Amniotic stem cell (primary cell): ENCODE measurements at places on chromosomes 13 and 19.
A peak's percentile ranks its signal among the peaks of the same experiment; 100 is the strongest.

DNA sequence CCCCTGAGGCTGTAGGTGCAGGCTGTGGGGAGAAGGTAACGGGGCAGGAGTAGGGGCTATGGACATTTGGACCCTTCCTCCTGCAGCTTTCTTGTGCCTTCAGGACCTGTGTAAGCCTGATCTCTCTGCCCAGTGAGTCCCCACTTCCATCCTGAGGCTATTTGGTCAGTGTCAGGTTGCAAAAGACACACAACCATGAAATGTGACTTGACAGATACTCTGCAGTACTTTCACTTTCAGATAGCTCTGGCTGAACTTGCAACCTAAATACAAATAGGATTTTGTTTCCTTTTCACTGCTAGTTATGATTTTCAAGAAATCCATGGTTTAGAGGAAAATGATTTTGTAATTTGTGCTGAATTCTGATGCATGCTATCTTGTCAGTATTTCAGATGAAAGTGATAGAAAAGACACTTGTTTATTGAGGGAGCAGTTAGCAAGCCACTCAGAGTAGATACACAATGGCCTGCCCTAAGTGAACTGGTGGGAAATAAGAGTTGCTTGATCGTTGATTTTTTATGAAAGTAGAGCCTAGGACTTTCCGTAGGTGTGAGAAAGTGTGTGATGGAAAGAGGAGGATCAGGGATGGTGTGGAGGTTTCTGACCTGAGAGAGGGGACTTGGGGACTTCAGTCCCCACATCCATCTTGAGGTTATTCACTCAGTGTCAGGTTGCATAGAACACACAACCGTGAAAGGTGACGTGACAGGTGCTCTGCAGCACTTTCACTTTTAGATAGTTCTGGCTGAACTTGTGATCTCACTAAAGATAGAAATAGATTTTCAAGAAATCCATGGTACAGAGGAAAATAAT is 18.1 kb upstream of the EID2 start:
- DNase-seq = no peak

- no peak for DNase-seq
These were observed 170.5 kb downstream of the IRS2 start for GRCh38 chr13:109615721-109616420.

GRCh38 chr19:4342314-4342614 is 1.1 kb upstream of the MPND start:
- no peak for DNase-seq

GRCh38 chr19:42596391-42597072 is 1.8 kb upstream of the CEACAM8 start:
- no peak for DNase-seq

DNA sequence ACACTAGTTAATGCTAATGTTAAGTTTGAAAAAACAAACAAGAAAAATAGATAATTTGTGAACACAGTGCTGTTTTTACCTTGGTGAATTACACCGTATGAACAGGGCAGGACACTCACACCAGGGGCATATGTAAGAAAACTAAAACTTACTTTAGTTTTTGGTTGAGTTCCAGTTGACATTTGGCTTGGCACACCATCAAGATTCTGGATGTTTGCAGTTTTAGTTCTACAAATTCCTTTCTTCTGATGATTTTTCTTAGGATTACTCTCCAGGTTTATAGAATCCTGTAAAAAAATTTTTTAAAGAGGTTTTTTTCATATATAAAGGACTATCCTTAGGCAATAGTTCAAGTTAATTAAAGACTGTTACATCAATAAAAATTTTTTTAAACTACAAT is 238.5 kb upstream of the STARD13 start:
- peak; percentile 9 for DNase-seq

GRCh38 chr19:9040131-9040530 is 29.9 kb upstream of the MUC16 start:
- no peak for DNase-seq

DNA sequence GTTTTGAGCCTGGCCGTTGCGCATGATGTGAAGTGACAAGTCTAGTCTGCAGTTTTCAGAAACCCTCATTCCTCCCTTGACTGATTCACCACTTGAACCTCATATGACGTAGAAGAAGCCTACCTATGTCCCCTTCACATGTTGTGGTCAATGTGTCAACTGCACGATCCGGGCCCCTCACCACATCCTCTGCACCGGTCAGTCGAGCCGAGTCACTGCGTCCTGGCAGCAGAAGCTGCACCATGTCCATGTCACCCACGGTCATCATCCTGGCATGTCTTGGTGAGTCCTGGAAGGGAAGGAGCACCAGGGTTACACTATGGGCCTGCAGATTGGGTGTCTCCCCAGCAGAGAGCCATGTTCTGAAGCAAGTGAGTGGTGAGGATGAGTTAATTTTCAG is at the start of gene KIR2DL4:
KIR2DL4 (plus strand) TSS at position 201 of the 400 bp plus-strand sequence; CDS start at position 243, 42 bp downstream.
- DNase-seq = no peak

DNA sequence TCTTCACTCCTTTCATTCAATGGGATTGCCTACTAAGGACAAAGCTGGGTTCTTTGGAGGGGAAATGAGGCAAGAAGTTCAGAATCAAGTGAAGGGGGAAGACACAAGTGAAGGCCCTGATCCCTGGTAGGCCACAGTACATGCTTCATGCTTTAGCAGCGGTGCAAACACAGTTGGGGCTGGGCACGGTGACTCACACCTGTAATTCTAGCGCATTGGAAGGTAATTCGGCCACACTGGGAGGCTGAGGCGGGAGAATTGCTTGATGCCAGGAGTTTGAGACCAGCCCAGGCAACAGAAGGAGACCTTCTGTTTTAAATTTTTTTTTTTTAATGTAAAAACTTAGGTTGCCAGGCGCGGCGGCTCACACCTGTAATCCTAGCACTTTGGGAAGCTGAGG is 23.4 kb upstream of the GATAD2A start:
- no peak for DNase-seq

DNA sequence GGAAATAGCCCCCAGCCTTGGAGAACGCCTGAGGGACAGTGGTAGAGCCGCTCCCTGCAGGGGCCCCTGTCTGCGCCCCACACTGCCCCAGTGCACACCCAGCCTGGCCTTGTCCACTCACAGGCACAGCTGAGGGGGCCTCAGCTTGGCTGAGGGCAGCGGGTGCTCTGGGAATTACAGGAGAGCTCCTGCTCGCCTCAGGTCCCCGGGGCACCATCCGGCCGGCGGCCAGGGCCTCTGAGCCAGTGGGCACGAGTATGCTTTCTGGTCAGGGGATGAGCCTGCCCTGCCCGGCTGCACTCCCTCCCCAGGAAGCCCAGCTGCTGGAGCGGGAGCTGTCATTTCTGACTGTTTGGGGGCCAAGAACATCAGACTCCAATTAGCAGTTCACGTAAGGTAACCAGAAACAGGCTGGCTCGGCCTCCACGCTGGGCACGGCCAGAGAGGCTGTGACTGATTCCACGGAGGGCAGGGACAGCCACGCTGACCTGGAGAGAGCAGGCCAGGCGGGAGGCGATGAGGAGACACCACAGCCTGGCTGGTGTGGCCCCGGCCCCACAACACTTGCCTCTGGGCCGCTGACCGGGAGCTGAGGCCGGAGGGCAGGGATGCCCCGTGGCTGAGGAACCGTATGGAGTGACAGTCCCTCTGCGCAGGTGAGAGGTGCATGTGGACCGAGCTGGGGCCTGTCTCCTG is 15.4 kb downstream of the CEBPG start:
- DNase-seq = no peak

GRCh38 chr19:3094601-3095440 is 659 bp downstream of the GNA11 start:
- no peak for DNase-seq

GRCh38 chr13:95418946-95419345 is 117.7 kb upstream of the ABCC4 start:
- no peak for DNase-seq

DNA sequence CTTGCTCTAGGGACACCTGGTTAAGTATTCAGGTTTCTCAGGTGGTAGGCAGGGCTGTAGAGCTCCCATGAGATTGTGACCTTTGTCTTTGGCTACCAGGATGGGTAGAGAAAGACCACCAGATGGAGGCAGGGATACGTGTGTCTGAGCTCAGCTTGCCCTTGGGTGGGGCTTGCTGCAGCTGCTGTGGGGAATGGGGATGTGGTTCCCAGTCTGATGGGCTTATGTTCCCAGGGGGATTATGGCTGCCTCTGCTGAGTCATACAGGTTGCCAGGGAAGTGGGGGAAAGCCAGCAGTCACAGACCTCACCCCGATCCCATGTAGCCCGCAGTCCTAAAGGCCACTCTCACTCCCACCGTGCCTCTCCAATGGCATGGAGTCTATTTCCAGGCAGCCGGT is 659.9 kb upstream of the KLF12 start:
- DNase-seq = no peak

DNA sequence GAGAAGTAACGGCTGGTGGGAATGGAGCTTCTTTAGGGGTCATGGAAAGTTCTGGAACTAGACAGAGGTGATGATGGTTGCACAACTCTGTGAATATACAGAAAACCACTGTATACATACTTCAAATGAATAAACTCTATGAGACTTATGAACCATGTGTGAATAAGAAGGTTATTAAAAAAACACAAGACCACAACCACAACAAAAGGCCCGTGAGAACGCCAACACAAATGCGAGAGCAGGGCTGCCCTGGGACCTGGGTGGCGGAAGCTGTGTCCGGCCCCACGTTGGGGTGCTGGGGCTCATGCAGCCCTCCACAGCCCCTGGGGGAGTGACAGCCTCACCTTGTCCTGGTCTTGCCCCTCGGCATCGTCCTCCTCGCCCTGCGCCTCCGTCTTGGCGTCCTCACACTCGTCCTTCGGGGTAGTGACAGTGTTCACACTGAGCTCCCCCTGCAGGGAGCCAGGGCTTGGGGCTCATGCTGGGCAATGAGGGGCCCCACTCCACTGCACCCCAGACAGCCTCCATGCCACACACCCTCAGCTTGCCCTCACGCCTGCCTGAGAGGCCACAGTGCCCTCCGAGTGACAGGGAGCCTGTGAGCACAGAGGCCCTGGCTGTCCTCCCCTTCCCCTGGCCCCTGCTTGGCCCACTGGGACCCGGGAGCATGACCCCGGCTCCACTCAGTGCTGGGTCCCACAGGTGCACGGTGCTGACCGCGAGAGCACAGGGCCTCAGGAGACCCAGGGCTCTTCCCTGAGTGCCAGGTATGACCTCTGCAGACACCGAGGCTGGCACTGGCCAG is 16.0 kb downstream of the IZUMO4 start:
- DNase-seq = no peak

DNA sequence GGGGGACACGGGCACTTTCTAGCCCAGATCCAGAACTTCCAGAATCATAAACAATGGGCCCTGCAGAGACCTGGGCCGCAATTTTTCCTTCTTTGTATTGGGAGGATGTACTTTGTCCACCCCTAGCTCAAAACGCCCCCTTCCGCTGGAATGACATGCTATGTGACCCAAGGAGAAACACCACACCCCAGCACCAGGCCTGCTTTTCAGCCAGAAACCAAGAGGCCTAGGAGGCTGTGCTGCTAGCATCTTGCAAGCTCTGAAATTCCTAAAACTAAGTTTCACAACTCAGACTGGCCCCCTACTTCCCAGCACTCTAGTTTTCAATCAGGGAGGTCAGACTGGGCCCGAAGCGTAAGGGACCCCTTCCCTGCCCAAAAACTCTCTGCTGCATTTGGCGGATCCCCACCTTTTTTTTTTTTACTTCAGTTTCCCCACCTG is 538 bp downstream of the LSM4 start:
- DNase-seq = no peak

DNA sequence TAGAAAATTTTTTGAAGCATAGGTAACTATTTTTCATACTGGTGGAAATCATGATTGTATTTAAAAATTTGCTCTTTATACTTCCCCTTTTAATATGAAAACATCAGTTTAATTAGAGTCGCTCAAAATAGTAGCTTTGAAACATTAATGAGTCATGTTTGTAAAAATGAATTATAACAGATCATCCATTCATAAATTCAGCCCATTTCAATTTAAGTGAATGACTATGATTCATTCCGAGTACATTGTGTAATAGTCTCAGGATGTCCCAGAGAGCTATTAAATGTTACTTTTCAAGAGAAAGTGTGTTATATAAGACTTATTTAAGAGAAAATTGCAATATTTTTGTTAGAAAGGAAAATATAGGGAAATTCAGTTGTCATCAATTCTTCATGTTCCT is 111.0 kb downstream of the FNDC3A start:
- DNase-seq = no peak

DNA sequence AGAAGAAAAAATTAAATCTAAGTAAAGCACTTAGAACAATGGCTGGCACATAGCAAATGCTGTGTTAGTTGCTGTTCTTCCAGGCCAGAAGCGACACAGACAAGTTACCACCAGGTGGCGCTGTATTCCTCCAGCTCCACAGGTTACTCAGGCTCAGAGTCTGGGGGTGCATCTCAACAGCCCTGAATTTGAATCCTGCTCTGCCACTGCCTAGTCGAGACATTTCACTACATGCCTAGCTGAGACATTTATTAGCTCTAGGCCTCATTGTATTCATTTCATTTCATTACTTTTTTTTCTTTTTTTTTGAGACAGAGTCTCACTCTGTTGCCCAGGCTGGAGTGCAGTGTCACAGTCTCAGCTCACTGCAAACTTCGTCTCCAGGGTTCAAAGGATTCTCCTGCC is 16.4 kb upstream of the CYP2B6 start:
- peak; percentile 69 for DNase-seq

- DNase-seq = no peak
These were observed 26.0 kb upstream of the IRS2 start for GRCh38 chr13:109812382-109812781.

GRCh38 chr19:54532528-54532927 is 29.9 kb downstream of the LAIR2 start:
- no peak for DNase-seq

DNA sequence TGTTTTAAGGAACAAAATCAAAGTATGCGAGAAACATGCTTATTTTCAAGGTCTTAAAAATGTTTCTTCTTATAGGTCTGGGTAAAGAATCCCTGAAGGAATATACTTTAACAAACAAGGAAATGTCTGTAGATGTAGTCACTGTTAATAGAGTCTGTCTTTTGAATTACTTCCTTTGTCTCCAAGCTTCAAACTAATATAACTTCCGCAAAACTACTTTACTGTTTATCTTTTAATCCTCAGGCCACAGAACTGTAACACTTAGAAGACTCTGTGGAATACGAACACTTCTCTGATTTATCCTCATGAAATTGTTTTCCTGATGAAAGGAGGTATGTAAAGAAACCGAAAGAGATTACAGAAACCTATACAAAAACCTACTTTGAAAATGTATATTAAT is 316.0 kb downstream of the PCDH9 start:
- no peak for DNase-seq

GRCh38 chr13:99275093-99275469 is 16.9 kb upstream of the GPR18 start:
- DNase-seq = no peak

- no peak for DNase-seq
These were observed 138.0 kb upstream of the IRS2 start for GRCh38 chr13:109924376-109924775.

- no peak for DNase-seq
These were observed 216.4 kb downstream of the KLF5 start for GRCh38 chr13:73275163-73275562.

- no peak for DNase-seq
These were observed 119.5 kb upstream of the MCF2L start for GRCh38 chr13:112849500-112849899.
